ENCODE measurements at places on chromosomes 5 and 9.

- no peak for DNase-seq
Measured at GRCh38 chr5:150441813-150442698, 7.5 kb downstream of the RPS14 start.

- no peak for DNase-seq
Measured at GRCh38 chr9:131273146-131273855, 3.0 kb downstream of the FAM78A start.

DNA sequence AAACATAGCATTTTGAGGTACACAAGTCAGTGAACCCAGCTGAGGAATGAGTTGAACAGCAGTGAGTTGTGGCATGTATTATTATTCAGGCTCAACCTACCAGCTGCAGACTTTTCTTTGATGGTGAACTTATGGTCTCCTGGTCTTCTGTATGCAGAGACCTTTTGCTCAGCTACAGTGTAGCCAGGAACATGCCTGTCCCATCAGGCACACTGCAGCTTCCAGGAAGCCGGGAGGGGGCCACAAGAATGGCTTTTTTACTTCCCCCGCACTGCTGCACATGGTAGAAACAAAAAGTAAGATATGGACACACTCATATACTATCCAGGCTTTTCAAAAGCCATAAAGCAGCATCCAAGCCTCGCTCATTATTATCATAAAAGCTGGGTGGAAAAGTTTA, 65.3 kb upstream of the PLPP1 start:
- no peak for DNase-seq

- no peak for DNase-seq
Measured at GRCh38 chr5:53476531-53477480, 3.6 kb upstream of the FST start.

GRCh38 chr9:94135222-94135621, 51.0 kb downstream of the PTPDC1 start:
- no peak for DNase-seq

- no peak for DNase-seq
Measured at GRCh38 chr9:93079371-93079770, 16.6 kb upstream of the CARD19 start.

DNA sequence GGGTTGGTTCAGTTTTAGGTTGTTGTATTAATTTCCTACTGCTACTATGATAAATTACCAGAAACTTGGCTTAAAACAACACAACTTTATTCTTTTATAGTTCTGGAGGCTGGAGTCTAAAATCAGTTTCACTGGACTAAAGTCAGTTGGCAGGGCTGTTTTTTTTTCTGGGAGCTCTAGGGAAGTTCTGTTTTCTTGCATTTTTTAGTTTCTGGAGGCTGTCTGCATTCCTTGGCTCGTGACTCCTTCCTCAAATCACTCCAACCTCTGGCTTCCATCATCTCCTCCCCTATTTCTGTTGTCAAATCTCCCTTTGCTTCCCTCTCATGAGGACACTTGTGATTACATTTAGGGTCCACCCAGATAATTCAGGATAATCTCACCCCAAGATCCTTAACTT, 51.3 kb upstream of the SUB1 start:
- DNase-seq = no peak

DNA sequence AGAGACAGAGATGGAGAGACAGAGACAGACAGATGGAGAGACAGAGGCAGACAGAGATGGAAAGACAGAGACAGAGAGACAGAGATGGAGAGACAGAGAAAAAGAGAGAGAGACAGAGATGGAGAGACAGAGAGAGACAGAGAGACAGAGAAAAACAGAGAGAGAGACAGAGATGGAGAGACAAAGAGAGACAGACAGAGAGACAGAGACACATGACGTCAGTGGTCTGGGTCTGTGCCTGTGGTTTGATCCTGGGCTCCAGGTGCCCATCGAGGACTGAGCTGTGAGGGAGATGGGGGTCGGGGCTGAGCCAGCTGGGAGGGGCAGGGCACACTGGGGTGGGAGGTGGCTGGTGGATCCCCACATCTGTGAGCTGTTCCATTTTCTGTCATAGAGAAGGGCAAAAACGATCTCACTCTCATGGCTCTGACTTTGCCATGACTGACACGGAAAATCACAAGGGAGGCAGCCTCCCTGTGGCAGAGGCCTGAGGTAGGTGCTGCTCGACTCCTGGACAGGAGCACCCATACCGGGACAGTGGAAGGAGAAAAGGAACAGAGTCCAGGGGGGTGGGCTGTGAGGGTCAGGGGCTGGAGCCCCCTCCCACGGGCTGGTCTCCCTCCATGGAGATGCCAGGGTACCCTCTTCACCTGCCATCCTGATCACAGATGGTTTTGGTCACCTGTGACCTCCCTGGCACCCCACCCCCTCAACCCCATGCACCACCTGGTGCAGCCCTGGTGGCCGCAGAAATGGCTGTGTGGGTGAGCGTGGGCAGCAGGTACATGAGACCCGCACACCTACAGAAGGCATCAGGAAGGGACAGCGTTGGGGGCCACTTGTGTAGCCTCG, 28.8 kb downstream of the GLT6D1 start:
- DNase-seq = no peak

DNA sequence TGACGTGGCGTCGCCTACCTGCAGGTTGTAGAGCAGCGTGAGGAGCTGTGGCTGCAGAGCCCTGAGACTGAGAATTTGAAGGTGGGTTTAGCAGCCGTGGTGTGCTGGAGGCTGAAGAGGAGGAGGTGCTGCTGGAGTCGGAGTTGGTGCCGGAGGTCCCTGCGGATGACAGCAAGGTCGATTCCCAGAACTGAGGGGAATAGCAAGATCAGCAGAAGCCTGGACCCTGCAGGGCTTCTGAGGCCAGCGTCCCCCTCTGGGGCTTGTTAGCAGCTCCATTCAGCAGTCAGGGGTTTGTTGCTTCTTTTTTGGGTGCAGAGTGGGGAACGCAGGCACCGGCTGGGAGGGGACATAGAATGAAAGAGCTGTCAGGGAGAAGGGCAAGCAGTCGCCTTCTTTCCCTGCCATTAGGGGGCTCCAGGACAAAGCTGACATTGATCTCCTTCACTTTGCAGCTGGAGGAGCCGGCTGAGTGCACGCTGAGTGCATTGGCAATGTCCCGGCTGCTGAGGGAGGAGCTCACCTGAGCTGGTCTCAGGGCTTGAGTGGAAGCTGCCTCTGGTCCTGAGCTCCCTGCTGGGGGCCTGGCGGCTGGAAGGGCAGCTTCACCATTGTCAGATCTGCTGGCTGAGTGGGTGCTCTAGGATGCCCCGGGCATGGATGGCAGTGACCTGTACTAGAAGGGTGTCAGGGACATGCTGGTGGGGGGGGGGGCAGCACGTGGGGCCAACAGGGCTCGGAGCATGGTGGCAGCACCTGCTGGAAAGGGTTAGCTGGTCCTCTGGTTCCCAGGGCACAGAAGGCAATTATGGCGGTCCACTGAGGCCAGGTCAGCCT, 20.8 kb downstream of the OBP2B start:
- DNase-seq = no peak

DNA sequence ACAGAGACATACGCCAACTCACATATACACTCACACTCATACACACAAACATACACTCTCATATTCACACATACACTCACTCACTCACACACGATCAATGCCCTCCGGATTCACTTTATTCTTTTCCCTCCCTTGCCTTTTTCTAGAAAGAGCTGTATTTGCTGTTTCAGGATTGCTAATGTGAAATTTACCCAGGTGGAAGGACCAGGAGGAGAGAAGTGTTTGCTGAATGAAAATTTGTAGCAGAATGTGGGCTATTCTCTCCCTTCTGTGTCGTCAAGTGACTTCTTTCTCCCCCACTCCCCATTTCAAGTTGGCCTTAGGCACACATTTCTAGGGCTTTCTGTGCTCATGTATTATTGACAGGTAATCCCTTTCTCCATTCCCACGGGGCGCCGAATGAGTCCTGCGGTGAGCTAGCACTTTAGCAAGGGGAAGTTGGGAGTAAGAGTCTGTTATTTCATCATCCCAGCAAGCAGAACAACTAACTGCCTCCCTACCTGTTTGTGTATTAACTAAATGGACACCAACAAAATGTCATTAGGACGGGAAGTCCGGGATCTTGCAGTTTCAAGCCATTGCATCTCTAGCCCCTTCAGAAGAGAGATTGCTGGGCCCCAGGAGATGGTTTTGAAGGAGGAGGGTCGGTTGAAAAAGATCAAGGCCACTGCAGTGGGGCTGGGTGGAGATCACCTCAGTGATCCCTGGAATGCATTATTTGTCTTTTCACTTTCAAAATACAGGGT, 97.1 kb upstream of the TAF11L2 start:
- DNase-seq = no peak

DNA sequence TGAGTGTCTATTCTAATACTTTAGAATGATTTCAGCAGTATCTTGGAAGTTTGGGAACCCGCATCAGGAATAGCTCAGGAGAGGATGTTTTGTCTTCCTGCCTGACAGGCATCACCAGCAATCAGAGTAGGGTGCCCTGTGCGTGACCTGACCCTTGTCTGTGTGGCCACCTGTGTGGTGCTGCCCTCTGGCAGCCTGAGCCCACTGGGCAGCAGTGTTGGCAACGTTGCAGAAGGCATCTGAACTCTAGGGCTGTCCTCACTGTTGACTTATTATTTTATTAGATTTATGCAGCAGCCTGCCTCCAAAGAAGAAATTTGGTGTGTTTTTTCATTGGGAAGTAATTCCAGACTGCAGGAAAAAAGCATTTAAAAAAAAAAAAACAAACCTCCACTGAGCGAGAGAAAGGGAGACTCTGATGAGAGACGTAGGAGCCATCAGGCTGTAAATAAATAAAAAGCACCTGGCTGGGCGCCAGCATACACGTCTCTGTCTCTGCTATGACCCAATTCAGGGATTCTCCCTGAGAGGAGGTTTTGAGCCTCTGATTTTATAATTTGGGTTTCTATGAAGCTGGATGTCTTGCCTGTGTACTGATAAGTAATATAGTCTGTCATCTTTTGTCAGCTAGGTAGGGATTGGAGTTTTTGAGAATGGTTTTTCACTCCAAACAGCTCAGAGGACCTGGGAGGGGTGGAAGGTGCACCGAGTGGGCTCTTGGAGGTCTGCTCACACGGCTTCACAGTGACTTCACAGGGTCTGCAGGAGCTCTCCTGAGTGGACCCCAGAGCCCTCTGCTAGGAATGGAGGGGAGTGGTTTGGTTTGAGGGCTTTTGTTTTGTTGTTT, 49.0 kb downstream of the FAM78A start:
- no peak for DNase-seq

- no peak for DNase-seq
Measured at GRCh38 chr5:21910731-21911130, 942.4 kb downstream of the CDH12 start.

DNA sequence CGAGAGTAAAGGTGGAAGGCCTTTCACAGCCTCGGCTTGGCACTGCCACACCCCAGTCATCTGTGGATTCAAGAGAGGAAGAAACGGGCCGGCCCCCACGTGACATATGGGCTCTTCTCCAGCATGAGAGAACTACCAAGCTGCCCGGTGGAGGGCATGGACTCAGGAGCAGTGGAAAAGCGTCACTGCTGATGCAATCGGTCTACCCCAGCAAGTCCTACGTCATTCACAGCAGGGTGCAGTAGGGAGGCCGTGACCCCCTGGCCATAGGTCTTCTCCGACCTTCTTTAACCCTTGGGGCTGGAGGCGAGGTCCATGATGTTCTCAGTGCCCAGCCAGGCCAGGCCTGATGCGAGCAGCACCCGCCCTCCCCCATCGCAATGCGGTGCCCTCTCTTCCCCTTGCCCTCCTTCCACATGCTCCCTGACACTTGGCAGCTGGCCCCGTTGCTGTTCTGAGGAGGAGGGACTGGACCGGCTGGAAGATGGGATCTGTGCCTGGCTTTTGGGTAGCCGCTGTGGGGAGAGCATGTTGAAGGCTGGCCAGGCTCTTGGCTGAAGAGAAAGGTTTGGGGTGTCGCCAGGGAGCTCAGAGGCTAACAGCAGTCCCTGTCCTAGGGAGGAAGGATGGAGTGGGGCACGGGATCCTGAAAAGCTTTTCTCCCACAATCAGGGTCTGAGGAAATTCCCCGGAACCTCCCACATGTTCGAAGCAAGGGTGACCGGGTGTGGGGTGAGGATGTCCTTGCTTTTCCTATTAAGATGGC, 89.8 kb downstream of the LIFR start:
- no peak for DNase-seq

DNA sequence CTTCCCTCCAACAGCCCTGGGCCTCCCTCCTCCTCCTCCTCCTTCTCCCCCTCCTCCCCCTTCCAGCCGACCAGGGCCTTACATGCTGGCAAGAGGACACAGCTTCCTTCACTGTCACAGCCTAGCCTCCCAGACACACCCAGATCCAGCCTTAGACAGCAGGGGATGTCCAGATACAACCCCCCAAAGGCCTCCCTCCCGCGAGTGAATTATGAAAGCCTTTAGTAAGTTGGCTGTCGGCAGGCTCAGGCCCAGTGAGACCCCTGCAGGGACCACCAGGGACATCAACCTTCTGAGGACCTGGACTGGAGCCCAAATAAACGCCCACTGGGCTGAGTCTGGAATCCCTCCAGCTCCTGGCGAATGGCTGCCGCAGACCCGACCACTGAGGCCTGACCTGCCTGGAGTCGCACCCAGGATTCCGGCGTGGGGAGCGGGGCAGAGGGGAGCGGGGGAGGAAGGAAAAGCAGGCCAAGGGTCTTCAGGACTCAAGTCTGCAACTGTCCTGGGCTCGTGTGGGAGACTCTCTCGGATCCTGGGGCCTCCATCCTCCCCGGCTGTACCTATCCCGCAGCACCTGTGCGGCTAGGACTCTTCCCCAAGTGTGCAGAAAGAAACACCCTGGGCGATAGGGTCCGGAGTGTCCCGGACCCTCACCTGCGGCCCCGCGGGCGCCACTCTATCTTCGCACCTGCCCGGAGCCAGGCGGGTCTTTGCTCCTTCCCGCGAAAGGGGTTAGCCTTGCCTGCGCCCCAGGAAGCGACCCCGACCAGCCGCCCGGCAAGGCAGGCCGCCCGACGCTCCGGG, 705 bp downstream of the SEPTIN8 start:
- DNase-seq = no peak

DNA sequence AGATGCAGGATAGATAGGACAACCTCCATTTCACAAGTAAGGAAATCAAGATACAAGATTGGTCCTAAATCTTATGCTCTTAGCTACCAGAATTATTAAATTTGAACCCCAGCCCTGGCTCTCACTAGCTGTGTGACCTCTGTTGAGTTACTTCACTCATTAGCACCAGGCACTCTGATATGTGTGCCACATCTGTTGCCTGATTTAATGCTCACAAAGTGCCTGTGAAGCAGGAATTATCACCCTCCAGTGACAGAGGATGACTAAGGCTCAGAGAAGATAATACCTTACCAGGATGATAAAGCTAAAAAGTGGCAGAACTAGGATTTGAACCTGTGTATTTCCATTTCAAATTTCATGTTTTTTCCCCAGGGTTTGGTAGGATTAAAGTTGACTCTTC, 110.0 kb downstream of the PLPPR1 start:
- DNase-seq = no peak

DNA sequence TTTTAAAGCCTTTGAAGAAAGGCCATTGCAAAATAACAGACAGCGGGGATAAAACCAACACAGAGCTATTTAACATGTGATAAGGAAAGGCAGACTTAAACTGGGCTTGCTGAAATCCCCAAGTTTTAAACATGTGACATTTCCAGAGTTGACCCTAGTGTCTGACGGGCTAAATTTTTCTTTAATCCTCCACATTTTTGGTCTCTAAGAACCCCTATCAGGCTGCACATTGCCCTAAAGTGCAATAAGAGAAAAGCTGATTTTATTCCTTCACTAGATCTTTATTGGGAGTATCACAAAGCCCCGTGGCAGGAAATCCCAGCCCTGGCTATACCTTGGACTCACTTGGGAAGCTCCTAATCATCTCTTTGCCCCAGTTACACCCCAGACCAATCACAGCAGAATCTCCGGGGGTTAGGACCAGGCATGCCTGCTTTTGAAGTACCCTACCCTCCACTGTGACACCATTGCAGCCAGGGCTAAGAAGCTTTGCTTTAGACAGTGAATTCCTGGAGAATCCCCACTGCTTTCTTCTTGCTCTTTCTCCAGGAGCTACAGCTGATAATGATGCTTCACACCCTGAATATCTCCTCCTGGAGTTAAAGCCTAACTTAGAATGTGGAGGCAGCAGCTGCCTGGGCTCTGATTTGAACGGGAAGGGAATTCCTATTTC, 20.1 kb upstream of the COL15A1 start:
- no peak for DNase-seq
